ENCODE measurements at places on chromosomes 1 and 21. TPM values are rescaled to one million over a fixed set of nuclear protein-coding genes. Genes with fewer than 3 reads are reported as not detected.

DNA sequence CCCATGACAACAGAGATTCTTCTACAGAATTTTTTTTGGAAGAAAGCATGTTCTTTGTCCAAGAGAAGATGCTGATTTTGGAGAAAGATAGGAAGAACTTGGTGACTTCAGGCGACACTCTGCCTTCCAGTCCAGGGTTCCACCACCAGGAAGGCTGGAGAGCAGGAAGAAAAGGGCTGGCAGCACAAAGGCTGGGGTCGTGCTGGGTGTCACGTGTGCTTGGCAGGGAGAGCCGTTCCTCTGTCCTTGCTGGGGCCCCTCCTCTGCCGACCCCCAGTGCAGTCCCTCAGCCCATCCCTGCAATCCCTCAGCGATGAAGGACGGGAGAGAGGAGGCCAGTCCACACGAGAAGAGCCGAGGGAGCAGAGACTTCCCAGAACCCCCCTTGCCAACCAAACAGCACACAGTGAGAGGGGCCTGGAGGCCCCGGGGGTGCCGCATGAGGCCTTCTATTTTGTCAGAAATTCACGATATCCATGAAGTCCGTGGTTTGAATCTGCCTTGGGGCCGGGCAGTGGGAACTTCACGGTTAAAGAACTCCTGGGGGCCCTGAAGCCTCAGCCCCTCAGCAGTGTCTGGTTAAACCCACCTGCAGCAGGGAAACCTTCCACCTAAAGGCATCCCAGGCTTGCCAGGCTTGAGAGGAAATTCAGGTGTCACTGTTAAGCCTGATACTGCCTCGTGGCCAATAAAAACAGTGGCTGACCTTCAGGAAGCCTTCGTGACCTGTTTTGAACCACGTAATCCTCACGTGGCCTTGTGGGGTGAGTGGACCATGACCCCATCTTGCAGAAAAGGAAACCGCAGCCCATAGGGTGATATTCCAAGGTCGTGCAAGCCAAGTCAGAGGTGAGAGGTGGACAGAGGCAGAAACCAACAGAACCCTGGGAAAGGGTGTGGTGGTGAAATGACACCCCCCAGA, 3.4 kb downstream of the KRTAP10-12 start:
- DNase-seq, result no peak

- DNase-seq, result no peak
Measured at GRCh38 chr1:203148127-203148526, 20.6 kb downstream of the ADORA1 start.

DNA sequence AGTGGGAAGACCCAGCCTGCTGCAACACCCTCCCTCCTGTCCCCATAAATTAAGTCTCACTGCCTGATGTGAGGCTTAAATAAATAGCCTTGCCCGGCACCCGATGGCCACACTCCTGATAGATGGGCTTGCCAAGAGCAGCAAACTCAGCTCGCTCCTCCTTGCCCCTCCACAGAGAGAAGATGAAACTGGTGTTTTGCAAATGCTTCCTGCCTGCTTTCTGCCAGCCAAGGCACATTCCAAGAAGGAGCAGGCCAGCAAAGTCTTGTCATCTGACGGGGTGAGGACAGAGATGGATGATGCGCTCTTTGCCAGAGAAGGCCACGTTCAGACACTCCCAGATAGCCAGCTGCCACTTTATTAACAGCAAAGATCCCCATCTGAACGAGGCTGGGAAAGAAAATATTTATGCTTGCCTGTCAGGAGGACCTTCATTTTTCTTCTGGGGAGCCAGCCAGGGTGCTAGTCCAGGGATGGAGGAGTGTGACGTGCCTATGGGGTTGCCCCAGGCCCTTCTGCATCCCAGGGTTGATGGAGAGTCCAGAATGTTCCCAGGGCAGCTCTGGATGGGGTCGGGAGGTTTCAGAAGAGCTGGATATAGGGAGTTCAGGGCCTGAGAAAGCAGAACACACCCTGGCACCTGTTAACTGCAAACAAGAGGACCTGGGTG, 265.4 kb downstream of the FOXD2 start:
- no peak for DNase-seq

GRCh38 chr1:108591466-108591865, 31.6 kb downstream of the EEIG2 start:
- no peak for DNase-seq

- peak; percentile 88 for DNase-seq
Measured at GRCh38 chr1:145891587-145892485, 6.2 kb upstream of the ANKRD35 start.

DNA sequence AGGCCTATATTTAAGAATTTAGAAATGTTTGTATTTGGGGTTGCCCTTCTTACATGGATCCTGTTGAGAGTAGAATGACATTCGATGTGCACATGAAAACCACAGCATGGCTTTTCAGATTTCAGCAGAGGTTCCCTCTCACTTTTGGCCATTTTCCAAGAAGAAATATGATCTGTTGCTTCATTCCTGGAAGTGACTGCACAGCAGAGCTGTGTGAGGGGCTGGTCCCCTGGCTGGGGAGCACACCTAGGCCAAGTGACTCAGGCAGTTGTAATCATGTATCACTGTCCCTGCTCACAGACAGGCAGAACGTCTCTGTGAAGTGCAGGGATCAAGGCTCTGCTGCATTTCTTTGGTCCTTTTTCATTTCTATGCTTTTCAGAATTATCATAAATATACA, 32.3 kb downstream of the AGT start:
- DNase-seq, result no peak

DNA sequence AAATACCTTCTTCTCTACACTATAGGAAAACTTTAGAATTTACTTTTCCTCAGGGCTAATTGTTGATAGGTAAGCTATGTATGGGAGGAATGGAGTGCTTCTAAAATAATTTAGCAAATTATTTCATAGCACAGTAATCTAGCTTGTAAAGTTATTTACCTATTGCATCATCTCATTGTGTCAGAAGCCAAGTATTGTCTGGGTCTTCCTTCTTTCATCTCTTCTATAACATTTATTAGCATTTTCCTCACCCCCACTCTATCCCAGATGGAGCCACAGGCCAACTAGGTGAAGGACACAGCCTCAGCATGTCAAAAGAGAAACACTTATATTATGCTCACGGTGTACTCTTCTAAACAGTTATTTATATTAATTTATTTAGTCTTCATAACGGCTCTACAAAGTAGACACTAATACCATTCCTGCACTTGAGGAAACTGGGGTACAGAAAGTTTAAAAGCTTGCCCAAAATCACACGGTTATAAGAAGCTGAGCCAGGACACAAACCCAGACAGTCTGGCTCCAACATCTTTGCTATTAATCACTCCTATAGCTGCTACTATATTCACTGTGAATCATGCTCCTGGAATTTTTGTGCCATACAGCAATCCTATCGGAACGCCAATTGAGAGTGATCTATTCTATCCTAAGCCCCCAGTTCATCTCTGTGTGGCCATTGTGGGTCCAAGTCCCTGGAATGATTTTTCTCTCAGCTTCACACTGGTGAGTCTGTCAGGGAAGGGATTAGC, 43.1 kb downstream of the OR10J5 start:
- no peak for DNase-seq

Gene RAB25
- total RNA-seq, result not detected

GRCh38 chr1:1306661-1307260, 969 bp downstream of the ACAP3 start:
- no peak for DNase-seq

Gene TFF2
- not detected for total RNA-seq

Gene OMA1
- 27.8 TPM for total RNA-seq

GRCh38 chr1:3359351-3359750, 95.1 kb upstream of the ARHGEF16 start:
- no peak for DNase-seq

- no peak for DNase-seq
Measured at GRCh38 chr21:43687566-43688399, 28.4 kb downstream of the RRP1B start.

DNA sequence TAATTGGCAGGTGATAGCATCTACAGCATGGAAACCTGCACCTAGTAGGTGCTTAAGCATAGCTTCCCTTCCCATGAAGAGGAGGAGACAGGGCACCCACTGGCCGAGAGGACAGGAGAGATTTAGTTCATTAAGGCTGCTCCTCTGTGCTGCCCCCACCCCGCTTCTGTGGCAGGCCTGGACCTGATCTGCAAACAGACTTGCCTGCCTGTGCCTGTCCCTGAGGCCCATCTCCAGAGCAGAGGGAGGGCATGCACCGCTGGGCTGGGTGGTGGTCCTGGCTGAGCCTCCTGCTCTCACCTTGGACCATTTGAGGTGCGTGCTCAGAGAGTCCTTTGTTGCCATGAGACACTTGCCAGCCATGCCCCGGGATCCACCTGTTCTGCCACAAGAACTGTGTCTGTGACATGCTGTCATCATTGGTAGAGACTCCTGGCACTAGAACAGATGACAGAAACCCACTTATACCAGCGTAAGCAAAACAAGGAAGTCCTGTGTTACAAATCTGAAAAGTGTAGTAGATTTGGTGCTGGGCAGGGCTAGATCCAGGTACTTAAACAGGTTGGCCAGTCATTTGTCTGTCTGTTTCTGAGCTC, 55.6 kb downstream of the PTPRF start:
- DNase-seq, result no peak

DNA sequence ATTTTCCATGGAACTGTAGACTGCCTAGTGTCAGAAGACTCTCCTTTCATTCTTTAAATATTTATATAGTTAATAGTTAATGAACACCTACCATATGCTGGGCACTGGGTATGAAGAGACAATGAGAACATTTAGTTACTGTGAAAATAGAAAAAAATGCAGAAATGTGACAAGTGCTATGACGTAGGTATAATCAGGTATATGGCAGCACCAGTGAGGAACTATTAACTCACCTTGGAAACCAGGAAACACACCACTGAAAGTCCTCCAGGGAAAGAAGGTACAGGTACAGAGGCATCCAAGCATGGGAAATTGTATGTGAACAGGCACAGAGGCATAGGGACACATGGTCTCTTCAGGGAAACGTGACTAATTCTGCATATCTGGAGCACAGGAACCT, 42.3 kb downstream of the DPT start:
- DNase-seq, result no peak

DNA sequence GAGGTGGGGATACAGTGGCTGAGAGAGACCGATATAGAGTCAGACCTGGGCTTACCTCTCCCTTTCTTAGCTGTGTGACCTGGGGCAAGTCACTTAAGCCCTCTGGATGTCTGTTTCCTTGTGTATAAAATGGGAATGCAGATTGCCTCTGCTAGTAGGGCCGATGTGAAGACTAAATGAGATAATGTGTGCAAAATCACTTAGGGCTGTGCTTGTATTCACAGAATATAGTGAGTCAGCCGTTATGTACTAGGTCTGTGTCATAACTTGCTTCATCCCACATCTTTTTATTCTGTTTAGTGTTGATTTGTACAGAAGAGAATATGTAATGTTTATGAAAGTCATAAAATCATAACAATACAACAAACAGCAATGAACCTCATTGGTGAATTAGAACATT, 56.0 kb downstream of the PTPRU start:
- no peak for DNase-seq

Gene CYP2J2
- total RNA-seq, result 76.4 TPM

DNA sequence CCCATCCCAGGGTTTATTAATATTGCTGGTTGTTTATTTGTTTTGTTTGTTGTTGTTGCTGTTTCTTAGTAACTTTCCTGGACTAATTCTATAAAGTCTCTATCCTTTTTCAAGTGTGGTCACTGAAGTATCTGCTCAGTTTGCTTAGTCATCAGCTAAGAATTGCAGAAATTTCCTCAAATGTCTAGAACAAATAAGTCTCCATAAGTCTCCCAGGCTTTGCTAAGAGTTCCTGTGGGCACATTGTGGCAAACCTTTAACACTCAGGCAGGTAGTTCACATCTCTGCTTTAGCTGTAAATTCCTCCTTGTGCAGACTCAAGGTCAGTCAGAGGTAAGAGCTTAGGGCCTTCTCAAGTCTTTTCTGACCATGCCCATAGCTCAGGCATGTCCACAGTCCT, 38.9 kb upstream of the C1orf185 start:
- DNase-seq, result no peak

- DNase-seq, result no peak
Measured at GRCh38 chr21:42655796-42656770, 2.7 kb downstream of the PDE9A start.

DNA sequence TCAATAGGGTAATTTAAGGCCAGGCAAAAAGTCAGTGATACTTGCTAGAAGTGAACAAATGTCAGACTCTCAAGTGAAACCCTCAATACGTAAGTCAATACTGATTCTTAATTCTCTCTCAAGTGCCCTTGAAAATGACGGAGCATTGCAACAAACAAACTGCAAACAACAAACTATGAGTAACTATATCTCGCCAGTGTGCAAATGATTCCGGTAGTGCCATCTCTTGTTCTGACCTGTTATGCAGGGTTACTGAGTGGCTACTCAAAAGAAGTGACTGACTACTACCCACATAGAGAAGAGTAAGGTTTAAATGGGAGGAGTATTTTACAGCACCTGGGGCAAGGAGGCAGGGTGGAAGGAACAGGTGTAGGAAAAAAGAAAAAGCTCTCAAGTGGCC, 1.6 kb downstream of the SLC19A2 start:
- DNase-seq, result no peak

Gene CHRM3
- 0.35 TPM for total RNA-seq

- no peak for DNase-seq
Measured at GRCh38 chr1:17309426-17310067, 1.6 kb downstream of the PADI4 start.

GRCh38 chr1:68551459-68551858, 54.6 kb upstream of the DEPDC1 start:
- no peak for DNase-seq

- DNase-seq, result peak; percentile 78
Measured at GRCh38 chr1:6001992-6002576, 9.9 kb upstream of the NPHP4 start.

Gene TEX35
- not detected for total RNA-seq

GRCh38 chr1:234586304-234586703, 23.7 kb downstream of the IRF2BP2 start:
- DNase-seq, result no peak

Gene LHX8
- not detected for total RNA-seq

Gene SLAMF6
- 0.46 TPM for total RNA-seq

DNA sequence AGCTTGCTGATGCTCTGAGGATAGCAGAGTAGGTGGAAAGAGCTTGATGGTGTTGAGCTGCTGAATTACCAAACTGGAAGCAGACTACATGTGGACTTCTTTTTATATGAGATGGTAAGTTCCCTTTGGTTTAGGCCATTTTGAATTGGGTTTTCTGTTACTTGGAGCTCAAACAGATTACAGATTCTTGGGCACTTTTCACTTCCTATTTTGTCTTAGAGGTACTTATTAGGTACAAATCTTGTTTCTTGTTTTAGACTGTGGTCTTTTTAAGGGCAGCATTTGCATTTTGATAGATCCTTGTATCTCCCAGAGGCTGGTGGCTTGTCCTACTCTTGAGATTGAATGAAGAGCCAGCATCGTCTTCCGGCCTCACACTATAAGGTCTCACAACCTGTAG, 70.2 kb downstream of the GADD45A start:
- DNase-seq, result no peak

DNA sequence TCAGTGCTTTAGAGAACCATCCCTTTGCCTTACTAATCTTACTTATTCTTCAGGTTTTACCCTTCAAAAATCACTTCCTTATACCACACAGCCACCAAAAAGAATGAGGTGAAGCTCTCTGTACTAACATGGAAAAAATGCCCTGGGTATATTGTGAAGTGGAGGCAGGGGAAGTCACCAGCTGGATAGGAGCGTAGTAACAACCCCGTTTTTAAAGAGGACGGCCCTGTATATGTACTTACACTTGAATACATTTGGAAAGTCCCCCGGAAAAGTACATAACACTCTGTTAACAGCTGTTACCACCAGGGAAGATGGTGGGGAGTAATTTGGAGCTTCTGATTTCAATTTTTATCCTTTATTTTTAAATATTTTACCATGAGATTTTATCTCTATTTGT, 28.2 kb upstream of the KHDRBS1 start:
- DNase-seq, result no peak
